ENCODE measurements at places on chromosomes 3 and 15.

DNA sequence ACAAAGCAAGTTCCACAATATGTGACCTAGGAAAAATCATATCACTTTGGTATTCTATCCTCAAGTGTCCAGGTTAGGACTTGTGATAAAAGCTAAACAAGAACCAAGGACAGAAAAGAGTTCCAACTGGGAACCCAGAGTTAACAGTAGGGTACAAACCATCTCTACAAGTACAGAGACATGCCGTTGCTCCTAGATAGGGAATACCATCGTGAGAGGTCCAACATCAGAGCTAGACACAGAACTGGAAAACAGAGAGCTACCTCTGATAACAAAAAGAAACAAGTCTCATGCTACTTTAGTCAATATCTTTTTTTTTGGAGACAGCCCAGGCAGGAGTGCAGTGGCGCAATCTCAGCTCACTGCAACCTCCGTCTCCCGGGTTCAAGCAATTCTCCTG, 37.8 kb downstream of the SMARCC1 start:
- no peak for DNase-seq

- DNase-seq: no peak
These were observed 1.8 kb downstream of the PSTPIP1 start for GRCh38 chr15:76996526-76997401.

GRCh38 chr3:128217702-128218547, 64.6 kb downstream of the EEFSEC start:
- peak; percentile 46 for DNase-seq

DNA sequence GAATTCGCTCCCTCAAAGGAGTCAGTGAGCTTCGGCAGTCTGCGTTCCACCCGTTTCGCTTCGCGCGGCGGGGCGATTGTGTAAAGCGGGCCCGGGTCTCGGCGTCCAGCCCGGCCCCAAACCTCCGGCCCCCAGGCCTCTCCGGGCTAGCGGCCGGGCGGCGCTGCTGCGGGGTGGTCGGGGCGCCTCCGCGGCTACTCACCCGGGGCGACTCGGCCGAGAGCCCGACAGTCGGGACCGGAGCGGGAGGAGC, 412 bp downstream of the CHDH start:
- DNase-seq: no peak

DNA sequence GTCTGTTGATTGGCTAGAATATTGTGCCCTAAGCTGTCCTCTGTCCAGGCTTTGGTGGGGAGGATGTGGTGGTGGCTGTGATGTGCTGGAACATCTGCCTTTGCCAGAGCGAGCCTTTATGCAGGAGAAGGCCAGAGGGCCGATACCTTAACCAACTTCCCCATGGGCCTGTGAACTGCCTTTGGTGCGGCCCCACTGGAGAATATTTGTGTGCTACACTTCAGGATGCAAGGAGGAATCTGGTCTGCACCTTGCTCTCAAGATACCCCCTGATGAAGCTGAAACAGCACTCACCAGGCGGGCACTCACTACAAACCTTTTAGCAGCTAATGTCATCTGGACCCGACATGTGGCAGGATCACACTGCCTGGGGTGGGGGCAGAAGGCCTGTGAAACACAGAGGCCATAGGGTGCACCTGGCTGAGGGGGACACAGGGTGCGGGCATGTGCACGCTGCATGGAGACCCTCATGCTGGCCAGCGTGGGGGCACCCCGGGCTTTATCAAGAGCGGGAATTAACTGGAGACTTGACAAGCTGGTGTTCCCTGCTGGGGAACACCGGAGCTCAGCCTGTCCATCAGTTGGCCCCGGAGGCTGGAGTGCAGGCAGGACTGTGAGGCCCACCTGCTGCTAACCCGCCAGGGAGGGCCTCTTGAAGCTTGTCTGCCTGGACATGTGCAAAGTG, 16.4 kb downstream of the PRR23E start:
- DNase-seq: no peak

DNA sequence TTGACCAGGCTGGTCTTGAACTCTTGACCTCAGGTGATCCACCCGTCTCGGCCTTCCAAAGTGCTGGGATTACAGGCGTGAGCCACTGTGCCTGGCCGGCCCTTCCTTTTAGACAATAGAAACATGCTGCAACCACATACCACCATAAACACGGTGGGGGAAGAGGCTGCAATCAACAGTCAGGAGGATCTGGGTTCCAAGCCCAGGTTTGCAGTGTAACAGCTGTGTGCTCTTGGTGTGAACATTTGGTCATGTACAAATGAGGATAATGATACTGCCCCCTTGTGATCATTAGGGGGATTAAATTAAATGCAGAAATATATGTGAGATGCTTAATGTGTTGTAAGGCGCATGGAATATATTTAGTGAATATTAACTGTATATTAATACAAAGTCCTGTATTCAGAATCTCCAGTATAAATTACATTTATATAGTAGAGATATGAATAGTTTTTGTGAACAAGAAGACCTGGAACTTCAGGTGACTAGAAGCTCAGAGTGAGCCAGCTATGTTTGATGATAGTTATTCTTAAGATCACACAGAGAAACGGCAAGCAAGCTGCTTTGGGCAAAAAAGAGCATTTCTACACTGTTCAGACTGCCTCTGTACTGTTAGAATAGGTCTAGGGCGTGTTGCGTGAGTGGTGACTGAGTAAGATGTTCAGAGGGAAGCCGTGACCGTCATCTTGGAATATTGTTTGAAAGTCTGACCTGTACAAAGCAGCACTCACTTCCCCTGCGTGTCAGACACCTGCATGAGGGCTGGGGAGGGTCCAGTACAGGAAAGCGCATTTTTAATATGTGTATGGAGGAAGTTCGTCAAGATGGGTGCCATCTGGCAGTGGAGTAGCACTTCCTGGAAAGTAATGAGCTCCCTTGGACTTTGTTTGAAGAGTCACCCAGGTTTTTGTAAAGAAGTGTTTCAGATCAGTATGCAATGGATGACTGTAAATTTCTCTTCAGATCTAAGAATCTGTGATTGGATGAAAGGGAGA, 125.8 kb downstream of the PGPEP1L start:
- peak; percentile 69 for DNase-seq

GRCh38 chr3:121018917-121019321, 110.9 kb downstream of the STXBP5L start:
- DNase-seq: no peak

DNA sequence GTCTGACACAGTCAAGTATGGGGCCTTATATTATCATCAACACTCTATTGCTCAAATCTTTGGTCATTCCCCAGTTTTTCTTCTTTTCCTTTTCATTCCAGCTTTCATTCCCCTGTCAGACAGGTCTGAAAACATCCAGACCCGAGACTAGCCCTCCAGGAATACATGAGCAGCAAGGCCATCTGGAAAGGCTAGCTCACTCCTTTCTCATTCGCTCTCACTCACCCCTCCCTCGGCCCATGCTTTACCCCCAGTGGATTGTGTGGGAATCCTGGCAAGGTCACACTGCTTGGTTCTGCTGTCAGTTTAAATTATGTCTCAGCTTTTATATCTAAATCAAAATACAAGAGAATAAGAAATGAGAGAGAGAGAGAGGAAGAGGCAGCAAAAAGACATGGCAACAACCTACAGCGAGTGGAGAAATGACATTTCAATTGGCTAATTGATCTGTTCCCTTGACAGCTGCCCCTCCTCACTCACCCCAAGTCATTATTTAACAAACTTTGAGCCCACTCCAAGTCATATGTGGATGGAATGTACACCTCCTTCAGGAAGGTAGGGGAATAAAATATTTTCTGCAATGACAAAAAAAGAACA, 962.2 kb downstream of the TUSC7 start:
- no peak for DNase-seq

- no peak for DNase-seq
These were observed 19.7 kb downstream of the PTPRG start for GRCh38 chr3:61580982-61581643.

GRCh38 chr3:128012050-128012449, 40.2 kb upstream of the SEC61A1 start:
- no peak for DNase-seq

DNA sequence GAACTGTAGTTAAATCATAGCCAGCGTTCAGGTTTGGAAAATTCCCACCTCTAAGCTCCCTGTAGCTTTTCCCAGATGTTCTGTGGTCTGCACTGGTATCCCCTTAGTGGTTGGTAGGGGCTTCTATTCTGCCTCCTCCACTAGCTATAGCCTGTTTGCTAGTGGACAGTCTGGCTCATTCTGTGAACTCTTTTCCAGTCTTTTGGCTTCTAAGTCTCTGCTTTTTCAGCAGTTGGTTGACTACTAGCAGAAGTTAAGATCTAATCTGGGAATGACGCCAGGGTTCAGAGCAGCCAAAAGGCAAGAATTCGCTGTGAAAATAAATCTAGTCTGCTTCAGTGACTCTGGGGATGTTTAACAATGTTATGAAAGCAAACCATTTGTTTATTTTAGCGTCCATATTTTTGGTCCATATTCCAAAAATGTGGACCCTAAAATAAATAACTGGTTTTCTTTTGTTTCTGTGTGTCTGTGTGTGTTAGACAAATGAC, 73.7 kb upstream of the WDR72 start:
- DNase-seq: no peak

DNA sequence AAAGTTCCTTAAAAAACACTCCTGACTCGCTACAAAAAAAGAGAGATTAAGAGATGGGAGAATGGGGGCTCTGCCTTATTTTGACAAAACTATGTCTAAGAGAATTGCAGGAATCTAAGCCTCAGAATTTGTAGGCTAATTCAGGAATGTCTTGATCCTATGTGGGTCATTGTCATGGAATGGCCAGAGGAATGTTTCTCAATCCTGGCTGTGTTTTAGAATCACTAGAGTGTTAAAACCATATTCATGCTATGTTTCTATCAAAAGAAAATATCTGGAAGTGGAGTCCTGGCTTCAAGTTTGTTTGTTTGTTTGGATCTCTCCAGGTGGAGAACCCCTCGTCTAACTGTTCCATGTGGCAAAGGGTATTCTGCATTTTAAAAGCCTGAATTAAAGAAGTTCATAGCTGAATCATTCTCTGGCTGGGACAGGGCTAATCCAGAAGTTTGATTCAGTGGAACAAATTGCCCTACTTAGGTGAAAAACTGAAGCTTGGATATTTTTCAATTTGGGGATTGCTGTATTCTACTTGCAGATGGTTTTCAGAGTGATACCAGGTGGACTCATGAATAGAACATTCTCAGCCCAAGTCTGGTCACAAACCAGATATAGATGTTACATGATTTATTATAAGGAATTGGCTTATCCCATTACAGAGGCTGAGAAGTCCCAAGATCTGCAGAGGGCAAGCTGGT, 28.2 kb downstream of the GJD2 start:
- DNase-seq: no peak

DNA sequence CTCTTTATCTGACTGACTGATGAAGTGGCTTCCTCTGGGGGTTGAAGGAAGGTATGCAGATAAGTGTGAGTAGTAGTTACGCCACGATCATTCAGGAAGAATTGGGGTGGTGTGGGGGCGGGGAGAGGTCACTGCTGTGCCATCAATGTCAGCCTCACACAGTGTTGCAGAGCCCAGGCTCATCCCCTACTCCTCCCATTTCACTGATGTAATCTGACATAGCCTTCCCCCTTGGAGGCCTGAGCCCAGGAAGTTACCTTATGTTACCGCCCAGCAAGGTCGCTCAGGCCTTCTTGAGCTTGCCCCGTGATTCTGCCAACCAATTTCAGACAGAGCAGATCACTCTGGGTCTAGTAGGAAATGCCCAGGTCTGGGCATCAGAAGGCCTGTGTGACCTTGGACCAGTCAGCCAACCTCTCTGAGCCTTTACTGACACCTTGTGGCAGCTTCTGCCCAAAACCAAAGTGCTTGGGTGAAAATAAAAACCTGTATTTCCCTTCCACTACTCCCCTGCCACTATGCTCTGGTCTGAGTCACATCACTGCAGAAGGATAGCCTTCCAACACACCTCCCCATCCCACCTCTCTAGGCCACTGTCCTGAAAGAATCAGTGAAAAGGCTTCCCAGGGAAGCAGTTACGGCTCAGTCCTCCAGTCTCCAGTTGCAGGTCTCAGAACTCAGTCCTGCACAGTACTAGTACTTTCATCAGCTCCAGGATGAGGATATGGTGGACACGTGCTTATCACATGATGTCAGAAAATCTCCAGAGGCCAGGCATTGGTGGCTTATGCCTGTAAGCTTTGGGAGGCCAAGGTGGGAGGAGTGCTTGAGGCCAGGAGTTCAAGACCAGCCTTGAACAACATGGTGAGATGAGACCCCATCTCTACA, 28.1 kb upstream of the INSYN1 start:
- DNase-seq: peak; percentile 10

DNA sequence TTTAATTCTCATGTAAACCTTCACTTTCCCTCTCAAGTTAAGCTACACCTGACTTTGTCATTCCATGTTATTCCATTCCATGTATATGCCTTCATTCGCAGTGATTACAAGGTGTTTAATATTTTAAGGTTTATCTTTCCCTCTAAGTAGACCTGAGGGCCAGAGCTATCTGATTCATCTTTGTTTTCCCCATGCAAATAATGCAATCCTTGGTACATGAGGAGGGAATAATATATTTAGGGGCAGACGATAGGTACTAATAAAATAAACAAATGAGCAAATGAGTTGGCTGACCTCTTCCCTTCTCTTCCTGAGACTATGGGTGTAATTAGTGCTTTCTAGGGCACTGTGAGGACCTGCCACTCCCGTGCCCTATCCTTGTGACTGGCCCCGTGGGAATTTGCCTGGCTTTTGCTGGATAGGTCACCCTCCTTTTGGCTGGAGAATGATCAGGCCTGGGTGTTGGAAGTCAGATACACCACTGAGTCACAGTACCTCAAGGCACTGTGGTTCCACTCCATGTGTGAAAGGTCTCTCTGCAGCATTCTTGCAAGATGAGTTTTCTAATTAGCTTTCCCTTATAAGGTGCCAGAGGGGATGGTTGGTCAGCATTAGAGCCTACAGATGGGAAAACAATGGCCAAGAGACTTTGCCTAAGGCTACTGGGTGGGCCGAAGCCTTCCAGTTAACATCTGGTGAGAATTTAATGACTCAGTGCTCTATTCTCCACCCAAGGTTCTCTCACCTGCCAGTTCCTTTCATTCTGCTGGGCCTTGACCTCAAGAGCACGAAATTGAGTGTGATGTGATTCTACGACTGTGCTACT, 183.2 kb downstream of the P3H2 start:
- DNase-seq: no peak

DNA sequence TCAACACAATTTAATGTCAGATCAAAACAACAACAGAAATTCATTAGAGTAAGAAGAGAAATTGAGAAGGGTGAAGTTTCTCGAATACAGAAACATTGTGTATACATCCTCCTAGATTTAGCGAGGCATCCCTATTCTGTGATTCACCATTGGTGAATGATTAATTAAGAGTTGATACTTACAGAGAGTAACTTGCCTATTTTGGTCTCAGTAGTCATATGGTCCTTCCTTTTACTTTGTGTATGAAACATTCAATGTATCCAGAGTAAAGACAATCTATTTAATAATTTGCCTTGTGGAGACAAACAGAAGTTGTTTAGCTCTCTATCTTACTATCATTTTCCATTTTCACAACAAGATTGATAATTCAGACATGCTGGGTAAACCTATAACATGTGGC, 432.0 kb downstream of the ZPLD1 start:
- no peak for DNase-seq

DNA sequence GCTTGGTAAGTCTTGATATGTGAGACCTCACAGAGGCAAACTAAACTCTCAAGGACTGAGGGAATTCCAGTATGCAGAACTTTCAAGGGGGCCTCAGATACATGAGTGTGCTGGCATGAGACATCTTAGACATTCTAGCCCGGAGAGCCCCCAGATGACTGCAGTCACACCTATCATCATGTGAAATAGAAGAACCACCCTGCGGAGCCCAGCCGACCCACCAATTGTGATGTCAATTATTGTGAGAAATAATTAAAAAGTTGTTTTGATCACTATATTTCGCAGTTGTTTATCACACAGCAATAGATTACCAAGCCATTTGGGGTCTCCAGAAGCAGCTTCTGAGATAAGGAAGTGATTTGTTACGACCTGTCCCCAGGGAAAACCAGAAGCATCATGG, 55.3 kb upstream of the CD47 start:
- DNase-seq: no peak
